ENCODE measurements at places on chromosomes 12 and 14. TPM values are rescaled to one million over a fixed set of nuclear protein-coding genes. Genes with fewer than 3 reads are reported as not detected.

DNA sequence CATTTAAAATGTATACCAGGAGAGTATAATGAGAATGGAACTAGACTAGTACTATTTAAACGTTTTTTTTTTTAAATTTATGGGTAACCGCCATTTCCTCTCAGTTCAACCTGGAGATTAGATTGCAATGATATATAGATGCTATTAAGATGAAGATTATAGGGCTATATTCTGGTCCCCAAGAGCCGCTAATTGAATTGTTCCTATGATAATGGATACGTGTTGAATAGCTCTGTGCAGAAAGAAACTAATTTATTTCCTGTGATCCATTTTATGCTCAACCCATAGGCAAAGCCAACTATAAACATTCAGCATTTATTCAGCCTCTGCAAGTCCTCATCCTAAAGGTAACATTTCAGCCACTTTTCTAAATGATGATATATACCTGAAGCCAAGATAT, 1595.1 kb upstream of the SEL1L start:
- DNase-seq: no peak

DNA sequence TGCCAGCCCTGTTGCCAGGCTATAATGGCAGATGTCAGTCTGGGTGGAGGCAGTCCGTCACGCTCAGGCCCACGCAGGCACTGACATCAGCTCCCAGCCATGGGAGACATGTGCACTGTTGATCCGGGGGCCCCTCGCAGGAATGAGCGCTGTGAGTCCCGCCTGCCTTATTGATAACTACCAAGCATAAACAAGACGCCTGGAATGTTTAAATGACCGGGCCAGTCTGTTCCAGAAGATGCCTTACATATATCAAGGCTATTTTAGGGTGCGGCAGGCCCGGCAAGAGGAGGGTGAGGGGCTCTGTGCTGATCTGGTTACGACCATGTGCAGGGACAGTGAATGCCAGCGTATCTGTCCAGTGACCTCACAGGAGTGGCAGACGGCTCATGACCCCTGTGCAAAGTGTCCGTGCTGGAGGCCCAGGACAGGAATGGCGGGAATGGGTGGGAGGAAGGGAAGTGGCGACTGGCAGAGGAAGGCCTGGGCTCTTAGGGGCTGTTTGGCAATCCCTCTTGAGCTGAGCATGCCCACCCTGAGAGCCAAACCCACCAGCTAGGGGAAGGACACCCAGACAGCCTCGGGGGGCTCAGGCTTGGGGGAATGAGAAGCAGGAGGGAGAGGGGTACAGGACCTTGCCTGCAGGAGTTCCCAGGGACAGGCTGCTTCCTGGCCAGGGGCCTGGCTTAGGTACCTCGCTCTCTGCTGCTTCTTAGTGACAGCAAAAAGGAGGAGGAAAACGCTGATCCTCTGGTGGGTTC, 49.3 kb downstream of the DLK1 start:
- DNase-seq: no peak

GRCh38 chr12:51867796-51868428, 19.4 kb upstream of the FIGNL2 start:
- no peak for DNase-seq

The RNU4-1 gene
- total RNA-seq: not detected

DNA sequence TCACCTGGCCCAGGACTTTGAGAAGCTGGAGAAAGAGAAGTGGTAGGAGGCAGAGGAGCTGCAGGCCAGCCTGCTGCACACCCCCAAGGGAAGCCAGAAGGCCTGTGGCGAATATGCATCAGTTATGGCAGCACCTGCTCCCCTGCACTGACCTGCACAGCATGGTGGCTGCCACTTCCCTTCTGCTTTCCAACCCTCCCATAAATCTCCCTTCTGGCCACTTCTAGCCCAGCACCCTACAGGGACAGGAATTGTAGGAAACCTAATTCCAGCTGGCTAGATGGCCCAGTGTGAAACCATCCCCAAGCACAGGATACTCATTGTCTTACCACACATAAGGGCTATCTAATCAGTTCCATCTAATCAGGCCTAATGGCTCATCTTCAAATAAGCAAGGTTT, 136.3 kb downstream of the TBX3 start:
- DNase-seq: no peak

- DNase-seq: no peak
Observed at GRCh38 chr12:54479421-54479820, 6.0 kb upstream of the GTSF1 start.

- peak; percentile 7 for DNase-seq
Observed at GRCh38 chr12:66915306-66915904, 236.5 kb upstream of the GRIP1 start.

DNA sequence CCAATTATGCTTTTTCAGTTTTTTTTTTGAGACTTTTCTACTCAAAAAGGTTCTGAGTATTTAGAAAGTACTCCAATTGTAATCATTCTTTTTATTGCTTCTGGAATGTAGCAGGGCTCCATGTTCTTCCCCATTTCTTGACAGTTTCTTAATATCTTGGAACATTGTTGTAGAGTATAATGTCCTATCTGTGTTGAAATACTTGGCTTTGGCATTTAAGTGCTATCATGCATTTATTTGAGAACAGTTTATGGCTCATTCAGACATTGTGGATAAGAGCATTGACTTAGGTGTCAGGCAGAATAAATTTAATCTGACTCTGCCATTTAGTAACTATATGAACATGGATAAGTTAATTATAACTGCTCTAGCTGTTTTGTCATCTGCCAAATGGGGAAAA, 28.3 kb downstream of the ADIPOR2 start:
- no peak for DNase-seq

GRCh38 chr14:69314327-69314726, 54.4 kb downstream of the GALNT16 start:
- no peak for DNase-seq

GRCh38 chr14:103649001-103649400, 20.0 kb downstream of the KLC1 start:
- no peak for DNase-seq

GRCh38 chr12:10153271-10154144, 18.4 kb downstream of the OLR1 start:
- peak; percentile 92 for DNase-seq

GRCh38 chr14:60134702-60135101, 30.5 kb downstream of the DHRS7 start:
- no peak for DNase-seq

DNA sequence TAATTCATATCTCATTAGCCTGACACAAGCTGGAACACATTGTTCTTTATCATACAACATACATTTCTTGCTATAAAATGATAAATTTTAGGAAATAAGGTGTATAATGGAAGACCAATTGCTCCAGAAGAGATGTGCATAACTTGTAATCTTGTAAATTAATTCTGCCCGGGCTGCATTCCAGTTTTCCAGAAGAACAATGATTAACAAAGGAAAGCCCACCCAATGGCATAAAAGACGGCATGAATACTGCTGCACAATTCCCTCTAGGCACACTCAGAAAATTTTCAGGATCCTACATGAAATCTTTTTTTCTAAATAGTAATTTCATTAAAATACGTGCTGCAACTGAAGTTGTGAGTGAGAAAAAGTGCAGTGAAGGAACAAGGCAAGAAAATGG, 137.4 kb upstream of the KRR1 start:
- no peak for DNase-seq

GRCh38 chr12:42299392-42300308, 26.2 kb downstream of the ZCRB1 start:
- no peak for DNase-seq

GRCh38 chr14:22304326-22304725, 284.7 kb downstream of the DAD1 start:
- DNase-seq: no peak

The VWF gene
- 163 TPM for total RNA-seq

DNA sequence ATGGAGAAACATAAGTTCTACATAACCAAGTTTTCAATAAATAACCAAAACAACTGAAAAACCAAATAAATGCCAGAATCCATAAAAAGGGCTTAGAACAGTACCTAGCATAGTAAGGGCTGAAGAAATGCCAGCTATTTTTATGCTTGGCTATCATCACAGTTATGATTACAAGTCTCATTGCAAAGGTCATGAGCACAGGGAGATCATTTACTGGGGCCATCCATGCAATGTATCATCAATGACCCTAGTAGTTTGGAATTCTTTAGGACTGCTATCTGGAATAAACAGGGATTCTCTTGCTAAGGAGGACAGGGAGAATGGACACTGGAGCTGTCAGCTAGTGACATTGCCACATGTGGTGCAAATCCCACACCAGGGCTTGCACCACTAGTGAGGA, 92.5 kb upstream of the NAP1L1 start:
- no peak for DNase-seq

- no peak for DNase-seq
Observed at GRCh38 chr14:32738206-32738871, 200.3 kb upstream of the NPAS3 start.

DNA sequence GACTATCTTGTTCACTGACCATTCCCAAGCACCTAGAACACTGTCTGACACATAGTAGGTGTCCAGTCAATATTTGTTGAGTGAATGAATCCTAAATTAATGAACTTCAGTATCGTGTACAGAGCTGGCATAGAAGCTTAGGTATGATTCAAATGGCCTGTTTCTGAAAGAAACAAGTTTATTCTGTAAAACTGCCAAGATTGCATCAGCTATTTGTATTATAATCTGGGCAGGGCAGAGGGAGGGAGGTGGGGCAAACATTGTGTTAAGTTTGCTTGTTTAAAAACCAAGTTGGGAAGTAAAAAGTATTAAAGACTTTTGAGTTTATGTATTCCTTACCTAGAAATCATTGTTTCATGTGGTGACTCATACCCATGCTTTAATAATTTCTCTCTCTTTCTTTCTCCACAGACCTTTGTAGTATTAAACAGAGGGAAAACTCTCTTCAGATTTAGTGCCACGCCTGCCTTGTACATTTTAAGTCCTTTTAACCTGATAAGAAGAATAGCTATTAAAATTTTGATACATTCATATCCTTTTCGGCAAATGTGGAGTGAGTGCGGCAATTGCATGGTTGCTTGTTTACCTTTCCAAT, 92.8 kb downstream of the SCN8A start:
- DNase-seq: no peak

- peak; percentile 47 for DNase-seq
Observed at GRCh38 chr12:5912437-5913334, 32.4 kb downstream of the ANO2 start.

The CCDC38 gene
- not detected for total RNA-seq

The TEAD4 gene
- 7.5 TPM for total RNA-seq

DNA sequence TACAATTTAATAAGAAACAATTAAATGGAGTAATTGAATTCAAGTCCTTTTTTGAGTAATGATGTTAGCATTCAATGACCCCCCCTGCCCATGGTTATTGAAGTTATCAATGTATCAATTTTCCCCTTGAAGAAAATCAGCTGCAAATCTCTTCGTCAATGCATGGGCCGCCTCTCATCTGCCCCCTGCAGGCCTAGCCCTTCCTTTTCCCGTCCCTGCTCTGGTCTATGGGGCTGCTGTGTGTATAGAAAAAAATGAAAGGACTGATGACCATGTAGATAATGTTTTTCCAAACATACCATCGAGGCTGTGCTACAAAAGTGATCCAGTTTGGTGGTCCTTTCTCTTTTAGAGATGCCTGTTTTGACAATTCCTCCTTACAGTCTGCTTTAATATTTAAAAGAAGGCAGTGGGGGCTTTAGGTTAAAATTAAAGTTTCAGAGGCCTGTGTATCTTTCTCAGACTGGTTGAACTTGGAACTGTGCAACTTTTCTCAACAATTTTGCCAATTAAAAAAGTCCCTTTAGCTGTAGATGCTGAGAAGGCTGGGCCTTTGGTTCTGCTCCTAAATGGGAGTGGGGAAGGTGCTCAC, 98.4 kb downstream of the APAF1 start:
- peak; percentile 50 for DNase-seq

DNA sequence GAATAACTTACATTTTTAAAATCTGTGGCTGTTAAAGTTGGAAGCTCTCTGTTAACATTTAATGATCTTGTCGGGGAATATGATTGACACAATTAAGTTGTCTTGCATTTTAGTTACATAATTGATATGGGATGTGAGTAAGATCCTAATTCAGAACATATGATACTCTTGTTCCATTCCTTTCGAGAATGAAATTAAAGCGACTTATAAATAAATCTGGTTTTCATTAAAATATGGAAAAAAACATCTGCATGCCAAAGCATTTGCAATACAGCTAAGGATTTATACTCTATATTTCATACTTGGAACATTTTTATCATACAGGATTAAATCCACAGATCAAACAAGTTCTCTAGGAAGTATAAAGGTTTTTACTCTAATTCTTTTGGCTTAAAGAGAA, 52.0 kb downstream of the SLC38A6 start:
- no peak for DNase-seq

DNA sequence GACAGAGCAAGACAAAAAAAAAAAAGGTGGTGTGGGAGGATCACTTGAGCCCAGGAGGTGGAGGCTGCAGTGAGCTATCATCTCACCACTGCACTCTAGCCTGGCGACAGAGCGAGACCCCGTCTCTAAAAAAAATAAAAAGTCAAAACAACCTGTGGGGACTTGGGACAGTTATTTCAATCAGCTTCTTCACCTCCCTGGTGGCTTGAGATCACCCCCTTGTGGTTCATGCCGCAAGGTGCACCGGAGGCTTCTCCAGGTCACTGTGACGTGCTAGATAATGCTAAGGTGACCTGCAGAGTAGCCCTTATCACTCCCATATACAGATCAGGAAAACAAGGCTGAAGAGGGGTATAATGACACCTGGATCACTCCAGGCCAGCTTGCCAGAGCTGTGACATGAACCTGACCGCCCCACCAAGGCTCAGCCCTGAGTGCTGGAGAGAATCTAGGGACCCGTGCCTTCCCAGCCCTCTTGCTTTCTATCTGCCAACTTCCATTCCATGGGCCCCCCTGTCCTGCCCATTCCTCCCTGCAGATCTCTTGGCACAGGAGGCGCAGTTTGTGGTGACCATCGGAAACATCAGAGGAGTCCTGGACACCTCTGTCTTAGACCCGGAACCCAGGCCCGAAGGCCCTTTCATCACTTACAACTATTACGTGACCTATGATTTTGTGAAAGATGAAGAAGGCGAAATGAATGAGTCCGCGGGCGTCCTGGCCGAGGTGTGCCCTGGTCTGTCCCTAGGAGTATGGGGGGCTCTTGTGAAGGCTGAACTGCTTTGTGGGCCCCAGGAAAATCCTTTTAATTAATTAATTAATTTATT, 8.1 kb downstream of the LRRC43 start:
- DNase-seq: no peak

- no peak for DNase-seq
Observed at GRCh38 chr12:124963211-124963610, 25.7 kb downstream of the DHX37 start.

GRCh38 chr14:105093038-105093430, 27.8 kb upstream of the GPR132 start:
- DNase-seq: no peak

The TAS2R8 gene
- total RNA-seq: not detected

DNA sequence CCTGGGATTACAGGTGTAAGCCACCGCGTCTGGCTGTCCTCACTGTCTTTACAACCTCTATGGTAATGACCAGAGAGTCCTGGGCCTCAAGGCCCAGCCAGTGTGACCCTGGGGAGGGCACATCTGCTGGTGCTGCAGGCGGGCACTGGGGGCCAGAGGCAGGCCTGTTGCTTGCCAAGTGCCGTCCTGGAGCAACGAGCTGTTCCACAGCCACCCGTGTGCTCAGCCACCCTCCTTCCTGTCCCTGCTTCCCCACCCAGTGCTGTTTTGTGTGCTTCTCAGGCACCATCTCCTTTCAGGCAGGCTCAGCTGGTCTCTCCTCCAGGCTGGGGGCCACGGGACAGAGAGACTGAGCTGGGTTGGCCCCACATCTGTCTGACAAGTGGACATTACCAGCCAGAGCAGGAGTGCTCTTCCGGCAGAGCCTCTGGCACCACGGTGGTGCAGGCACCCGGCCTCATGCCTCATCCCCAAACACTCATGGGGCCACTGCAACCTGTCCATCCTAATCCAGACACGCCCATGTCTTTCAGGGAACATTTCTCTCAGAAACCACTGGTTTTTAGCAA, 9.0 kb downstream of the SLC25A47 start:
- no peak for DNase-seq

The KRT79 gene
- total RNA-seq: not detected

The NGB gene
- total RNA-seq: 4.2 TPM

The NANOG gene
- not detected for total RNA-seq
